ENCODE measurements at places on chromosomes 16 and 17.
A peak's percentile ranks its signal among the peaks of the same experiment; 100 is the strongest.

DNA sequence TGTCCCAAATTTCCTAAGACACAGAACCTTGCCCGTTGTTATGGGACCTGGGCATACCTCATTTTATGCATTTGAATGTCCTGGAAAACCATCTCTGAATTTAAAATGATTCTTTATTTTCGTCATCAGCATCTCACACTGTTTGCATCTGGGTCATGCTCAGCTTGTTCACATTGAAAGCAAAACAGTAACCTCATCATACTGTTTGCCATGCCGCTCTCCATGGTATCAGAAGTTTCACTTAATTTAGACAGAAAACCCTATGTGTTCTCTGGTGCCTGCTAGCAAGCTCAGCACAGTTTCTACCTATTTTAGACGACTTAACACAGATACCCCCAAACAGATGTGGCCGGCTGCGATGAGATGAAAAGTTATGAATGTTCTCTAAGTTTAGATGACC, 292.1 kb downstream of the SNX29 start:
- DNase-seq: no peak

DNA sequence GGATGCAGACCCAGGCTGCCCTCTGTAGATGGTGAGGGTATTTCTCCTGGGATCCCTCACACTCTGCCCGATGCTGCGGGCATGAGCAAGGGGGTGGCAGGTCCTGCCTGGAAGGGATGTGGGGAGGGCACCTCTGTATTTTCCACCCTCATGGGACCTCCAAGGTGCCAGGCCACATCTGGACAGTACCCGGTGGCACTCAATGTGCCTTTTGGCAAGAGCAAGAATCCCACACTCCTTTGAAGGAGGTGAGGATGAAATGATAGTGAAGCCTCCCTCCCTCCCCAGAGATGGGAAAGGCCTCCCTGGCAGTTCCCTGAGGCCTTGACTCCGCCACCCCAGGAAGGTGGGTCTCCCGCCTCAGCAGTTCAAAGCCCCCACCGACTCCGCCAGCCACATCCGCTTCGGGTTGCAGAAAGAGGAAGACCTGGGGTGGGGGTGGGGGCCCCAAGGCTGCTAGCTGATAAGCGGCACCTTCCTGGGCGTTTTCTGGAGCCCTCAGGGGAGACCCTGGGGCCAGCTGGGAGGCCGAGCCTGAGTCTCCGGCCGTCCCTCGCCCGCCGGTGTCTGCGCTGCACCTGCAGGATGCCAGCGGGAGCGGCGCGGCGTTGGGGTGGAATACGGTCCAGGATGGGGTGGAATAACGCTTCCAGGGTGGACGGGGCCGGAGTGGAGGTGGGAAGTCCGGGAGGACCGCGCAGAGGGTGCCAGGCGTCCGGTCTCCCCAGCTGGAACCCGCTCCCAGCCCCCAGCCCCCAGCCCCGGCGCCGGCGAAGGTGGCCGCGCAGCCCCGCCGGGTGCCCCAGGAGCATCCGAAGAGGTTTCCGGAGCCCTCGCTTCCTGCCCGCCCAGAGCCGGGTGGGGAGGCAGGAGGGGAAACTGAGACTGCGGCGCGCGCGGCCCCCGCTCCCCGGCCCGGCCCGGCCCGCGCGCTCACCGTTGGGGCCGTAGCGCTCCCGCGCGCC, 718 bp downstream of the ATP2A3 start:
- DNase-seq: peak; percentile 41

- DNase-seq: no peak
Measured at GRCh38 chr17:39740357-39741111, 2.8 kb downstream of the GRB7 start.

GRCh38 chr16:29028457-29029167, 43.8 kb downstream of the LAT start:
- no peak for DNase-seq

DNA sequence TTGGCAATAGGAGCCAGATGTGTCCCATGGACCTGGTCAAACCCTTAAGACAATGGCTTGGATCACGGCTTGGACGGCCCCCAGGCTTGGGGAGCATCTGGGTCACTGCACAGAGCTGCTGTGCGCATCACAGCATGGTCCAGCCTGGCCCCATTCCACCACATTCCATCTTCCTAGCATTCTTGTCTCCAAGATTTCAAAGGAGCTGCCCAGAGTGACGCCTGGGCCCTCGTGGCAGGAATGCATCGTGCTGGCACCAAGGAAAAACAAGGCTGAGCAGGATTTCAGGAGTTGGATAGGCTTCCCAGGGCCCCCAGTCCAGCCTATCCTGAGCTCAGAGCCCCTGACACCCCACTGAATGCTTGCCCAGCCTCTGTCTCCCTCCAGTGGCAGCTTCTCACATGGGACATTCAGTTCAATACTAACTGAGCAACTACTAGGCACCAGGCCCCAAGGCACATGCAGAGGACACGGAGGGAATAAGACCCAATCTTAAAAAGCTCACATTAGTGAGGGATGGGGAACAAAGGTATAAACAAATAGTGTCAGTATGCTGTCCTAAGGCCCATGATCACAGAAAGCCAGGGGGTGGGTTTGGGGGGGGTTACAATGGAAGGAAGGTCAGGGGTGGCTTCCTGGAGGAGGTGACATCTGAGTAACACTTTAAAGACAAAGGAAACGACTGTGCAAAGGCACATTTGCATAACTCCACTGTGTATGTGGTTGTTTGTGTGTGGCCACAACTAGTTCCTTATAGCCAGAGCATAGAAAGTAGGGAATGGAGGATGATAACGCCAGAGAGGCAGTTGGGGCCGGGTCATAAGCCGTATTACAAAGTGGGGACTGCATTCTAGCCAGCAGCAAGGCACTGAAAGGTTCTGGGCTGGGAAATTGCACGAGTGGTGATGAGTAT, 34.1 kb downstream of the TK2 start:
- peak; percentile 44 for DNase-seq

Data from stimulated activated CD4-positive, alpha-beta T cell treated with anti-CD3 and anti-CD28 coated beads, Interleukin-1b, Interleukin-23, amount 100 ng/mL, for 48 hours (primary cell).